ENCODE measurements at places on chromosomes 2 and 18. TPM values are rescaled to one million over a fixed set of nuclear protein-coding genes. Genes with fewer than 3 reads are reported as not detected.

Gene GKN2
- polyA plus RNA-seq: not detected

Gene DBI
- polyA plus RNA-seq: 350 TPM

Gene SPC25
- polyA plus RNA-seq: 33.6 TPM

Gene HOXD8
- not detected for polyA plus RNA-seq

Gene LRP1B
- 1.2 TPM for polyA plus RNA-seq

Gene MAPK4
- polyA plus RNA-seq: 45.4 TPM

Gene GKN1
- not detected for polyA plus RNA-seq

Gene FAP
- not detected for polyA plus RNA-seq

Gene CD28
- not detected for polyA plus RNA-seq

Gene NYAP2
- not detected for polyA plus RNA-seq

- no peaks in the 10 kb centered on the region for H3K27me3 ChIP-seq
- no peaks in the 10 kb centered on the region for H3K36me3 ChIP-seq
- H3K27ac ChIP-seq: no peak overlapping the region
- DNase-seq: no peak
These were observed 125.6 kb downstream of the CTNNA2 start for GRCh38 chr2:79638410-79638809.

GRCh38 chr18:48914581-48915251 is 36.0 kb downstream of the SMAD7 start:
- DNase-seq: peak; percentile 74
- H3K36me3 ChIP-seq: no peaks in the 10 kb centered on the region

- no peaks in the 10 kb centered on the region for H3K36me3 ChIP-seq
- H3K4me1 ChIP-seq: peaks cover 8% of the 10 kb centered on the region
- no peak overlapping the region for H3K27ac ChIP-seq
- no peaks in the 10 kb centered on the region for H3K27me3 ChIP-seq
- H3K4me3 ChIP-seq: no peak overlapping the region
These were observed 2.1 kb upstream of the SPIRE1 start for GRCh38 chr18:12659904-12660605.

GRCh38 chr18:26091047-26091630 is 726 bp upstream of the SS18 start:
- no peak for DNase-seq
- H3K4me1 ChIP-seq: peaks cover 16% of the 10 kb centered on the region
- no peaks in the 10 kb centered on the region for H3K27me3 ChIP-seq
- H3K4me3 ChIP-seq: peak overlapping the region; percentile 81
- H3K36me3 ChIP-seq: peaks cover 10% of the 10 kb centered on the region

DNA sequence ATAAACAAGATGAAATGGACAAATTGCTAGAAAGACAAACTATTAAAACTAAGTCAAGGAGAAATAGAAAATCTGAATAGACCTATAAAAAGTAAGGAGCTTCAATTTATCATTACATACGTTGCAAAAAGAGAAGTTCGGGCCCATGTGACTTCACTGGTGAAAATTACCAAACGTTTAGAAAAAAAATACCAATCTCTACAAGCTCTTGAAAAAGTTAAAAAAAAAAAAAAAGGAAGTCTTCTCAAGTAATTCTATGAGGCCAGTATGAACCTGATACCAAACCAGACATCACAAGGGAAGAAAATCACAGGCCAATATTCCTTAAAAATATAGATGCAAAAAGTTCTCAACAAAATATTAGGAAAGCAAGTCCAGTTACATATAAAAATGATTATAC is 20.2 kb upstream of the ACVR2A start:
- H3K4me1 ChIP-seq: no peaks in the 10 kb centered on the region
- no peaks in the 10 kb centered on the region for H3K27me3 ChIP-seq
- DNase-seq: no peak
- H3K4me3 ChIP-seq: no peak overlapping the region

GRCh38 chr2:206127656-206128055 is 31.6 kb downstream of the NDUFS1 start:
- H3K36me3 ChIP-seq: peaks cover 74% of the 10 kb centered on the region
- no peaks in the 10 kb centered on the region for H3K27me3 ChIP-seq
- H3K27ac ChIP-seq: no peak overlapping the region
- no peak for DNase-seq
- no peak overlapping the region for H3K4me3 ChIP-seq

- peaks cover 7% of the 10 kb centered on the region for H3K4me1 ChIP-seq
- peak; percentile 94 for DNase-seq
- H3K27ac ChIP-seq: peak overlapping the region; percentile 78
These were observed 70.5 kb upstream of the ZNF516 start for GRCh38 chr18:76565238-76566173.

DNA sequence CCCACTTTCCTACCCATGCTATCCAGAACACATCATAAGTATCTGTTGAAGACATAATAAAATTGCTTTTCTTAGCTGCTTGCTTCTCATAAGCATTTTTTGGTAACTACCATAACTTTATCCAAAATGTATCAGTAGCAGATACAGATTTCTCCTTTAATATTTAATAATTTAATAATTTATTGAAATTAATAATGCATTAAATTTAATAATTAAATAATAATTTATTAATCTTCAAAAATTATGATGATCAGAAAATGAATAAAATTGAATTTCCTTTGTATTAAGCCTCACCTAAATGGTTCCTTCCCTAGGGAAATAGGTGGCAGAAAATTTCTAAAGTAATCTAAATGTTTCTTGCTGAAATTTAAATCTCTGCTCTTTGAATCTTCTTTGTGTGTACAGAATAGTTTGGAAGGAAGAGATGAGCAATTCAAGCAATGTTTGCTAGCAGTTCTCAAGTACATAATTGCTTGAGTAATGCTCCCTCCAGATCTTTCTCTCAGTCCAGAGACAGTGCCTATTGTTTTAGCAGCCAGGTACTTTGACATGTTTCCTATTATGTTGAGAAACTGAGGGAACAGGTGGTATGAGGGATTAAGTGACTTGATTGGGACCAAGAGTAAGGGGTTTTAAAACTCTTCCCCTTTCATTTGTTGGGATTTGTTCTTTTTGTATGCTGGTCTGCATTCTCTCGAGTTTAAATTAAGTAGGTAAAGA is 123.1 kb upstream of the CYP26B1 start:
- no peaks in the 10 kb centered on the region for H3K36me3 ChIP-seq
- no peak for DNase-seq
- H3K27me3 ChIP-seq: no peaks in the 10 kb centered on the region
- H3K27ac ChIP-seq: no peak overlapping the region

GRCh38 chr2:235577404-235578330 is 83.8 kb downstream of the AGAP1 start:
- H3K36me3 ChIP-seq: no peaks in the 10 kb centered on the region
- DNase-seq: no peak
- H3K4me3 ChIP-seq: no peak overlapping the region
- H3K27me3 ChIP-seq: no peaks in the 10 kb centered on the region

DNA sequence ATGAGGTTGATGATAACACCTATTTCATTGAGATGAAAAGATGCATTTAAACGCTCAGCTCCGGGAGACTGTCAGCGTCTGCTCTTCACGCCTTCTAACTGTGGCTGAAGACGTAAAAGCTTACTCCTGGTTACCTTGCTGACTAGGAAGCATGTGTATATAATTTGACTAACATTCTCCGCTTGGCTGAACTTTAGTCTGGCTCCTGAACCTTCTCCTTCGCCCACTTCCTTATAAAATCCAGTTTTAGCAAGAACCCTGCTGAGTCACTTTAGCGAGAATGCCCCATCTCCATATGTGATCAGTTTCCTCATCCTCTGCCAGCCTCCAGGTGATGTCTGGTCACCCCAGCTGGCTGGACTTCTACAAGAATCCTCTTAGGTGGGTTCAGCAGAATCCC is 12.7 kb upstream of the CREG2 start:
- no peaks in the 10 kb centered on the region for H3K36me3 ChIP-seq
- H3K27me3 ChIP-seq: no peaks in the 10 kb centered on the region
- H3K4me1 ChIP-seq: no peaks in the 10 kb centered on the region
- DNase-seq: no peak
- H3K27ac ChIP-seq: no peak overlapping the region

DNA sequence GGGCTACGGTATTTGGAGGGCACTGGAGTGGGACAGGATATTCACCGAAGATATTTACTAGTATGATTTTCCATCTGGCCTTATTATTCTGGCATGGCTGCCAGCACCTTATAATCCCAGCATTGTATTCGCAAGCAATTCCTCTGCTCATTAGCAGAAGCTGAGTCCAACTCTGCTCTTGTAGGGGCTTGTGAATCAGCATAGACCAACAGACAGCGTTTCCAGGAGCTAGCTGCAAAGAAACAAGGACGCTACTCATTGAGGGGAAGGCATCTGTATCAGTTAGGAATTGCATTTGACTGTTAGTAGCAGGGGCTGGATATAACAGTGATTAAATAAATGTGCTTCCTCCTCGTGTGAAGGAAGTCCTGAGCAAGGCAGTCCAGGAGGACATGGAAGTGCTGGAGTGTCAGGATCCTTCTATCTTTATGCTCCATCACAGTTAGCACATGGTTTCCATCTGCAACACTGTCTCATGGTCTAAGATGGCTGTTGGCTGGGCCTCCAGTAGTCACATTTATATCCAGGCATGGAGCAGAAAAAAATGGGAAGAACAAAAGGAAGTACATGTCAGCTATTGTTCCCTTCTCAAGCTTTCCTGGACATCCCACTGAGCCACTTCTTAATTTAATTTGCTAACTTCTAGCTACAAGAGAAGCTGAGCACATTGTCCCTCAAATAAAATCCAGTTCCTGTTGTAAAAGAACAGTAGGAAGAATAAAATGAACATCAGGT is 214.1 kb downstream of the C1D start:
- no peak for DNase-seq
- no peaks in the 10 kb centered on the region for H3K27me3 ChIP-seq
- H3K4me3 ChIP-seq: no peak overlapping the region
- H3K36me3 ChIP-seq: no peaks in the 10 kb centered on the region
- H3K27ac ChIP-seq: no peak overlapping the region

DNA sequence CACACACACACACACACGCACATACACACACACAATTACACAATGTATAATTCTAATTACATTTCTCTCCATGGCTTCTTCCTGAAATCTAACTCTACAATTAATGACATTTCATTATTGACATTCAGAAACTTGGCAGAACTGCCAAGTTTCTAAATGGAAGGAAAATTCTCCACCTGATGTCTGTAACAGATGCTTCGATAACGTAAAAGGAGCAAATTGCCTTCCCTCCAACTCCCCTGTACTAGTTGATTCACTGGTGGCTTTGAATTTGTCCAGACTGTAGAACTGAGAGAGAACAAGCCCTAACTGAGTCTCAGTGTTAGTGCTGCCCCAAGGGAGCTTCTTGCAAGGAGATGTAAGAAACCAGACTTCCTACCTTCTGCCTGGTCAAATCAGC is 255.1 kb upstream of the TMEM200C start:
- no peaks in the 10 kb centered on the region for H3K4me1 ChIP-seq
- no peak overlapping the region for H3K27ac ChIP-seq
- no peak for DNase-seq
- no peak overlapping the region for H3K4me3 ChIP-seq

DNA sequence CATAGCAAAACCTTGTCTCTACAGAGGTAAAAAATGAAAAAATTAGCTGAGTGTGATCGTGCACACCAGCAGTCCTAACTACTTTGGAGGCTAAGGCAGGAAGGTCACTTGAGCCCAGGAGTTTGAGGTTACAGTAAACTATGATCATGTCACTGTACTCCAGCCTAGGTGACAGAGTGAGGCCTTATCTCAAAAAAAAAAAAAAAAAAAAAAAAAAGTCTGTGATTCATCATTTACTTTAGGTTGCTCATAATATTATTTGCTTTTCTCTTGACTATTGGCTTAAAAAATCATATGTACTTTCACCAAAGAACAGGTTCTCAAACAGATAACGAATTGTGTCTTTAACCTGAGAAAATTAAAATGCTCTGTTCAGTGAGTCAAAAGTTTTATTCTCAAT is 129.1 kb downstream of the MYO3B start:
- no peak overlapping the region for H3K4me3 ChIP-seq
- no peaks in the 10 kb centered on the region for H3K36me3 ChIP-seq
- no peak overlapping the region for H3K27ac ChIP-seq
- peaks cover 3% of the 10 kb centered on the region for H3K4me1 ChIP-seq
- no peak for DNase-seq

GRCh38 chr2:221485503-221485870 is 86.6 kb downstream of the EPHA4 start:
- peaks cover 6% of the 10 kb centered on the region for H3K36me3 ChIP-seq
- H3K4me3 ChIP-seq: no peak overlapping the region
- no peaks in the 10 kb centered on the region for H3K4me1 ChIP-seq
- no peaks in the 10 kb centered on the region for H3K27me3 ChIP-seq
- no peak for DNase-seq
- H3K27ac ChIP-seq: no peak overlapping the region

- no peak for DNase-seq
- H3K4me3 ChIP-seq: no peak overlapping the region
- H3K4me1 ChIP-seq: peaks cover 8% of the 10 kb centered on the region
- H3K27me3 ChIP-seq: no peaks in the 10 kb centered on the region
- H3K36me3 ChIP-seq: no peaks in the 10 kb centered on the region
- H3K27ac ChIP-seq: no peak overlapping the region
These were observed 10.1 kb downstream of the ADAM17 start for GRCh38 chr2:9545502-9545901.

DNA sequence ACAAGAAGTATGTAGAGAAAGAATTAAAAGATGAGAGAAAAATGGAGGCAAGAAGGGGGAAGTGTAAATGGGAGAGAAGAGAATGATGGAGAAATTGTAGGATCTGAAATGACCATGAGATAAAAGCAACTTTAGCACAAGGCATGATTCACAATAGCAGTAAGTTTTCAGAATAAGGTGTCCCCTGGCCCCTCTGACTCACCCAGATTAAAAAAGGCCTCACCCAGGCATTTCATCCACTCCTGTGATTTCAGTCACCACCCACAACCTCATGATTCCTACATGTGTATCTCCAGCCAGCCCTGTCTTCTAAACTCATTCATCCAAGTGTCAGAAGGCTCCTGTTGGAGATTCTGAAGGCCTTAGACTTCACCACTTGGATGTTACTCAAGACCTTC is 56.6 kb downstream of the SP100 start:
- no peak overlapping the region for H3K27ac ChIP-seq
- no peaks in the 10 kb centered on the region for H3K36me3 ChIP-seq
- DNase-seq: peak; percentile 43
- no peaks in the 10 kb centered on the region for H3K4me1 ChIP-seq
- H3K4me3 ChIP-seq: no peak overlapping the region
- no peaks in the 10 kb centered on the region for H3K27me3 ChIP-seq

DNA sequence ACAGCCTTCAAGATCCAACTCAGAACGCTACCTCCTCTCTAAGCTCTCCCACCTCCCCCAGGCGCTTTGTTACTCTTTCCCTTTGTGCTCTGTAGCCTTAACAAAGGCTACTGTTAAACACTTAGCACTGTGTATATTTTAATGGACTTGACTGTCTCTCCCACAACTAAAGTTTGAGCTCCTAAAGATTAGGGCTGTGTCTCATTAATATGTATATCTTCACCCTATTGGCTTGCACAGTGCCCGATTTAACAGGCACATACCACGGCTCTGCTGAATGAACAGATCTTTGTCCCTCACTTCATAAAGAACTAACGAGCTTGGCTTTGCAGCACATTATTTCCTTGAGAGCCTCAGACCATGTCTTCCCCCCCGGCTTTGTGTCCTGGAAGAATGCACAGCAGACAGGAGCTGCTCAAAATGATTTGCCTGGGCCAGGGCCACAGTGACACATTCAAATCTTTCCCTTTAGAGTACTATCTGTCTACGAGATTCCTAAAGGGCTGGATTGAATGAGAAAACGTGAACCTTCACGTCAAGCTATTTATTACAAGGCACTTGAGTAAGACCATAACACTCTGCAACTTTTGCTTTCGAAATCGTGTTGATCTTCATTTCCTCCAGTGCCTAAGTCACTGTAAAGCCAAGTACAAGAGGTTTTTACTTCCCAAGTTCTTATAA is 22.1 kb downstream of the ABHD3 start:
- peaks cover 16% of the 10 kb centered on the region for H3K4me1 ChIP-seq
- H3K36me3 ChIP-seq: no peaks in the 10 kb centered on the region
- H3K27me3 ChIP-seq: no peaks in the 10 kb centered on the region
- no peak for DNase-seq
- H3K4me3 ChIP-seq: no peak overlapping the region

- DNase-seq: peak; percentile 89
- no peak overlapping the region for H3K4me3 ChIP-seq
- peaks cover 5% of the 10 kb centered on the region for H3K4me1 ChIP-seq
- H3K36me3 ChIP-seq: no peaks in the 10 kb centered on the region
These were observed 373.3 kb downstream of the IRS1 start for GRCh38 chr2:226426292-226426736.
